NCI-H1105 (cell line): ENCODE measurements at places on chromosomes 6 and 20.

- DNase-seq = no peak
Measured at GRCh38 chr6:34292954-34293353, 44.1 kb upstream of the SMIM29 start.

- no peak for DNase-seq
Measured at GRCh38 chr20:64042054-64042781, 6.2 kb downstream of the C20orf204 start.

DNA sequence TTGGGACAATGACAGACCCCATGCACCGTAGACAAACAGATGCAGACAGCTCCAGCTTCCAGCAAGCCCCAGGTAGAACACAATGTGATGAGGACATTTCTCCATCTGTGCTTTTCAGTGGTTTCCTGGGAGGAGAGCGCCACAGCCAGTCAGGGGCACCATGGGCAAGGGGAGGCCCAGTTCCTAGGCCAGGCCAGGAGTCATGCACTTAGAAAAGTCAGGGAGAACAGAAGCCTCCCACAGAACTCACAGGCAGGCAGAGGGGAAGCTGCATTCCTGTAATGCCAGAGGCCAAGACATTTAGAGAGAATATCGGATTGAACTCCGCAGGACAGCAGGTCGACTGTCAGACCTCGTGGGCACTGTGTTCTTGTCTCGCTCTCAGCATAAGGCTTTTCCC lies 9.2 kb downstream of the SYNDIG1 start:
- no peak for DNase-seq

DNA sequence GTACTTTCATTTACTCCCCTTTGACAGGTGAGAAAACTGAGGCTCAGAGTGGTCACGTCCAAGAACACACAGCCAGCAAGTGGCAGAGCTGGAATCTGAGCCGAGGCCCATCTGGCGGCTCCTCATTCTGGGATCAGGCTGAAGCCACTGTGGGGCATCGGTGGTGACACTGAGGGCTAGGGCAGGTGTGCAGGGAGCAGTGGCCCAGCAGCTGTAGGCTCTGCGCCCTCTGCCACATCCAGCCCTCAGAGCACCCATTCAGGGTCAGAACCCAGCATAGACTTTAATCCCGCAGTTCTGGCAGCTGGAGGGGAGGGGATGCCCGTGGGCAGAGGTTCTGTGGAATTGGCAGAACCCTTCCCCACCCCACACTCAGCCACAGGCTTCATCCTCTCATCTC lies 210.3 kb downstream of the PREX1 start:
- DNase-seq = no peak

DNA sequence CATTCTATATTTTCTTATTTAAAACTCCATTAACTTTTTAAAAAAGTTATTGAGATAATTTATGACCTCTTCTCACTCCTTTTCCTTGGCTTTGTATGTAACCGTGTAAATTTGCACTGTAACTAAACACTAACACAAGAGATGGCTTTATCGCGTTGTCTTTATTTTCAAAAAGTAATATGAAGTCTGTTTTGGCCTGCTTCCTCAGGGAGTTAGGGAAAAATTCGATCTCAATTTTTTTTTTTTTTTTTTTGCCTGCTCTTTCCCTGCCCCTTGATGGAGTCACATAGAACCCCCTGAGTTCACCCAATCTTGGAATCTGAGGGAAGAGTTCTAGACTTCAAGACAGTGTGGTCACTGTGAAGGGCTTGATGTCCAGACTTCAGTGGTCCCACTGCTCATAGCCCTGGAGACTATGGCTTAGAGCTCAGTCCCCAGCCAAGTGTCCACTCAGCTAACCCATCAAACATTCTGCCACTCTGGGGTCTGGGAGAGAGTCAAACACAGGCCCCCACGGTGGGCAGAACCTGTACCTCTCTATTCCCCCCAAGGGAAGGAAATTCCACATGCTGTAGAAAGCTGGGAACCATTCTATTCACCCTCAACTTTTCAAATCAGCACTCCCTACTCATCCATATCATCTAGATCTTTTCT lies 15.7 kb upstream of the TBC1D22B start:
- no peak for DNase-seq

- DNase-seq = no peak
Measured at GRCh38 chr6:56756219-56756789, 113.6 kb upstream of the DST start.

GRCh38 chr6:163182696-163183095 lies 231.8 kb upstream of the QKI start:
- no peak for DNase-seq

DNA sequence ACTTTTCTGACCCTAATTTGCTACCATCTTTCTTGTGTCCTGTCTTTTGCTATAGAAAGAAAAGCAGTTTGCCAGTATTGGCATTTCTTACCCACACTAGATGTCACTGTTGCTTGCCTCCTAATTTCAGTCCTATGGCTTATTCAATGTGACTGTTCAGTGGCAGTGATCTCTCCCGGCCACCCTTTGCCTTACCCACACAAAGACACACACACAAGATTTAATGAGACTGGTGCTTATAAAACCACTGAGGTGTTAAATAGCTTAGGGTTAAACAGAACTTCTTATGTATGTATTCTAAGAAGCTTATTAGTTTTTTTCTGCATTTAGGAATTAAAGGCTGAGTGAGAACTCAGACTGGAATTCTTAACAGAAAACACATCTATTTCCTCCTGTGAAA lies 233.6 kb upstream of the ASCC3 start:
- DNase-seq = peak; percentile 56

DNA sequence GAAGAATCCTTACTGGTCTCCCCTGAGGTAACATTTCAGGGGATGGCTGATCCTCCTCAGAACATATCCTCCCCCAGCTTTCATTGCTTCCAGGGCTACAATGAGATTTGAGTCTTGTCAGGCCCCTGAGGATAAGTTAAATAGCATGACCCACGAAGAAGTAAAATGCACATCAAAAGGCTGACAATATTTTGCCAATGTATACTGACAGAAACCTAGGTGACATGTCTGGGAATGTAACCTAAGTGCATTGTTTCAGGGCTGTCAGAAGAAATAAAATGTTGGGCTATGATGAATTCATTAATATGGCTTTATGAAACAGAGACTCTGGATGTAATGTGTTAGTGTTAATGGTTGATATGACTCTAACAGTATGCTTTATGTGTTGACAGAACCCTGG lies 471.5 kb downstream of the HDGFL1 start:
- DNase-seq = no peak

- DNase-seq = no peak
Measured at GRCh38 chr20:2695206-2695983, 2.8 kb downstream of the EBF4 start.

- DNase-seq = no peak
Measured at GRCh38 chr6:19413323-19413722, 423.8 kb upstream of the ID4 start.

DNA sequence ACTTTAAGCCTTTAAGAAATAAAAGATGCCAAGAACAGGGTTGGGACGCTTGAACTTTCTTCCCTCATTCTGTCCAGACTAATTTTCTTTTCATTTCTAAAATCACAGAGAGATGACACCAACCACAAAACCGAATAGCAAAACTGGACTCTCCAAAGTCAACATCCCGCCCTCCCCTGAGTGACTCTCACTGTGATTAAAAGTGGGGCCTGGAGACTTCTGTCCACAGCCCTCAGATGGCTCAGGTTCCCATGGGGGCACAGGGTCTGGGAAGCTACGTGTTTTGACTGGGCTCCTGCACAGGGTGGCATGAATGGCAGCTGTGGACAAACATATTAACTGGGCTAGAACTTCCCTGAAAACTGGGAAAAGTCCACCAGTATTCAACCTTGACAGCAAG lies 6.3 kb downstream of the FRMD1 start:
- DNase-seq = no peak

DNA sequence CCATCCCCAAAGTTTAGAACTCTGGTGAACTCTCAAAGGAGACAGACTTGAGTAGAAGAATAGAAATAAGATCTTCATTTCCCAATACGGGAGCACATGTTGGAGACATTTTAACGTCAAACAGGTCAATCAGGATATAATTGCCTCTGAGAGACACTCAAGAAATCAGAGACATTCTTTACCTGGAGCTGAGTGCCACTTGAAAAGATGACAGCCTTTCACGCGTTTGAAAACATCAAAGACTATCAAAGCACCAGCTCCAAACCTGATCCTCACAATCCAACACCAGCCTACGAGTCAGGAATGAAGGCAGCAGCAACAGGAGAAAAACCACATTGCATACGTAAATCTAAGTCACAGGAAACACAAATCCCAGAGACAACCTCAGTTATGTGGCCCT lies 571.5 kb upstream of the CDH4 start:
- DNase-seq = no peak

DNA sequence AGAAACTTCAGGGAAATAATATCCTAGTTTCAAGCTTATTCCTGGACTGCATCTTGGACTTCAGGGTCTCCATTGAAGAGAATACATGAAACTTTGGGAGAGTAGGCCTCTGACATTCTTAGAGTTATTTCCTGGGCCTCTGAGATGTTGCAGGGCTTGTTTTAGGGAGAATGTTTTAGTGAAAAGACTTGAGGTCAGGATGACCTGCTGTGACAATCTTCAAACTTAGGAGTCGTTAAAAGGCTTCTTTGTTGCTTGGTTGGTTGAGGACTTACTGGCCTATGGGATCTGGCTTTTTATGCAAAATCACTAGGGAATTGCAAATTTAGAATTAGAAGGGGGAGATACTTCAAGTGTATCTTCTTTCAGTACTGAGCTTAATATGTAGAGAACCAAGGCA lies 613.2 kb upstream of the FLRT3 start:
- DNase-seq = no peak
